T-helper 17 cell (primary cell): ENCODE measurements at places on chromosomes 5 and 9.

- no peaks in the 10 kb centered on the region for H3K4me1 ChIP-seq
- no peak overlapping the region for H3K4me3 ChIP-seq
- H3K27ac ChIP-seq = no peak overlapping the region
- no peaks in the 10 kb centered on the region for H3K27me3 ChIP-seq
- DNase-seq = no peak
Measured at GRCh38 chr5:152689250-152689711, 284.2 kb upstream of the NMUR2 start.

DNA sequence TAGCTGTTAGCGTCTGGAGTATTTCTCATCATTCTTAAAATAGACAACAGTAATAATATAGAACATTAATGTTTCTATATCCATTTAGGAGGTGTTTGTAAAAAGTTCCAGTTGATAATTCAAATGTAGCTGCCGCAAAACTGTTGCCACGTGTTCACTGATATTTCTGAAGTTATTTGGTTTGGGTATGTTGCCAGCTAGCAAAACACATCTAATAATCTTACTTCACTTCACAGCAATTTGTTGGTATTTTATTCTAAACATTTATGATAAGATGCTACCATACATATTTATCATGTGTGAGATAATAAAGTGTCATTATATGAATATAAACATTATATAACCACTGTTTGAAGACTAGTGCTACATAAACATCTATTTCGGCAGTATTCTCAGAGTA is 101.6 kb downstream of the CDH12 start:
- no peak for DNase-seq
- no peak overlapping the region for H3K27ac ChIP-seq
- H3K27me3 ChIP-seq = no peaks in the 10 kb centered on the region
- no peaks in the 10 kb centered on the region for H3K36me3 ChIP-seq
- no peaks in the 10 kb centered on the region for H3K4me1 ChIP-seq
- H3K4me3 ChIP-seq = no peak overlapping the region

GRCh38 chr9:89185980-89186379 is 7.4 kb upstream of the SHC3 start:
- no peak for DNase-seq
- H3K4me3 ChIP-seq = no peak overlapping the region
- H3K4me1 ChIP-seq = peaks cover 2% of the 10 kb centered on the region
- H3K27me3 ChIP-seq = peaks cover 38% of the 10 kb centered on the region

DNA sequence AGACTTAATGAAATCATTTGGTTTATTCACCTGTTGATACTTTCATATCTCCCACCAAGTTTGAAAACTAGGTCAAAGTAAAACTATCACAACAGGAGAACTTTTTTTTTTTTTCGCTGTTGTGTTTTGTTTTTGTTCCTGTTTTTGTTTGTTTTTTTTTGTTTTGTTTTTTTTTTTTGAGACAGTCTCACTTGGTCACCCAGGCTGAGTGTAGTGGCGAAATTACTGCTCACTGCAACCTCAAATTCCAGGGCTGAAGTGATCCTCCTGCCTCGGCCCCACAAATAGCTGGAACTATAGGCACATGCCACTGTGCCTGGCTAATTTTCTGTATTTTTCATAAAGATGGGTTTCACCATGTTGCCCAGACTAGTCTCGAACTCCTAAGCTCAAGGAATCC is 49.3 kb downstream of the MLLT3 start:
- H3K27me3 ChIP-seq = no peaks in the 10 kb centered on the region
- peaks cover 5% of the 10 kb centered on the region for H3K36me3 ChIP-seq
- H3K4me1 ChIP-seq = peaks cover 24% of the 10 kb centered on the region
- DNase-seq = no peak
- H3K4me3 ChIP-seq = no peak overlapping the region
- H3K27ac ChIP-seq = no peak overlapping the region

DNA sequence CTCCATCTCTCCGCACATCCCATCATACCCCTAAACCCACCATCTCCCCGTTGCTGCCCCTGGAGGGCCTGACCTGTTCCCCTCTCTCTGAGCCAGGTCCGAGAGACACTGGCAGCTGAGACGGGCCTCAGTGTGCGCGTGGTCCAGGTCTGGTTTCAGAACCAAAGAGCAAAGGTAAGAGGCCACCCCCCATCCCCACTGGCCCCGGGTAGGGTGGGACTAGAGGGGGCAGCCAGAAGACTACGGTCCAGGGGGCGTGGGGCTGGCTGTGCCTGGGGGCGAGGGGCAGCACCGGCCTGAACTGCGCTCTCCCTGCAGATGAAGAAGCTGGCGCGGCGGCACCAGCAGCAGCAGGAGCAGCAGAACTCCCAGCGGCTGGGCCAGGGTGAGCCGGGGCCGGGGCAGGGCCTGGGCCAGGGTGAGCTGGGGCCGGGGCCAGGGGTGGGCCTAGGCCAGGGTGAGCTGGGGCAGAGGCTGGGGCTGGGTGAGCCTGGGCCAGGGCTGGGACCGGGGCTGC is 79.8 kb downstream of the LMX1B start:
- H3K27ac ChIP-seq = no peak overlapping the region
- peaks cover 38% of the 10 kb centered on the region for H3K27me3 ChIP-seq
- H3K36me3 ChIP-seq = peaks cover 2% of the 10 kb centered on the region
- H3K4me3 ChIP-seq = no peak overlapping the region
- H3K4me1 ChIP-seq = peaks cover 5% of the 10 kb centered on the region
